Esophagus squamous epithelium (tissue), 5 donors: ENCODE measurements at places on chromosomes 1 and 21.

- no peak overlapping the region for H3K4me3 ChIP-seq
- no peaks in the 10 kb centered on the region for H3K27me3 ChIP-seq
- no peak overlapping the region for H3K27ac ChIP-seq
- H3K36me3 ChIP-seq: no peaks in the 10 kb centered on the region
- DNase-seq: no peak
Measured at GRCh38 chr1:82880506-82880905, 1079.8 kb downstream of the ADGRL2 start.

GRCh38 chr1:151515265-151515664, 4.1 kb downstream of the CGN start:
- no peak overlapping the region for H3K27ac ChIP-seq
- H3K27me3 ChIP-seq: no peaks in the 10 kb centered on the region
- DNase-seq: no peak
- no peak overlapping the region for H3K4me3 ChIP-seq
- peaks cover 18% of the 10 kb centered on the region for H3K36me3 ChIP-seq

- H3K36me3 ChIP-seq: no peaks in the 10 kb centered on the region
- no peak for DNase-seq
- H3K27ac ChIP-seq: no peak overlapping the region
- H3K4me1 ChIP-seq: no peaks in the 10 kb centered on the region
- no peaks in the 10 kb centered on the region for H3K27me3 ChIP-seq
Measured at GRCh38 chr21:18164933-18165332, 79.7 kb upstream of the CHODL start.

- H3K27ac ChIP-seq: peak overlapping the region; percentile 93
- peak overlapping the region; percentile 99 for H3K4me3 ChIP-seq
- H3K27me3 ChIP-seq: no peaks in the 10 kb centered on the region
- H3K4me1 ChIP-seq: peaks cover 58% of the 10 kb centered on the region
Measured at GRCh38 chr1:45009956-45010854, 919 bp downstream of the HECTD3 start.

GRCh38 chr1:115251856-115252255, 86.2 kb downstream of the NGF start:
- no peaks in the 10 kb centered on the region for H3K4me1 ChIP-seq
- H3K27me3 ChIP-seq: no peaks in the 10 kb centered on the region
- H3K36me3 ChIP-seq: no peaks in the 10 kb centered on the region
- DNase-seq: no peak

DNA sequence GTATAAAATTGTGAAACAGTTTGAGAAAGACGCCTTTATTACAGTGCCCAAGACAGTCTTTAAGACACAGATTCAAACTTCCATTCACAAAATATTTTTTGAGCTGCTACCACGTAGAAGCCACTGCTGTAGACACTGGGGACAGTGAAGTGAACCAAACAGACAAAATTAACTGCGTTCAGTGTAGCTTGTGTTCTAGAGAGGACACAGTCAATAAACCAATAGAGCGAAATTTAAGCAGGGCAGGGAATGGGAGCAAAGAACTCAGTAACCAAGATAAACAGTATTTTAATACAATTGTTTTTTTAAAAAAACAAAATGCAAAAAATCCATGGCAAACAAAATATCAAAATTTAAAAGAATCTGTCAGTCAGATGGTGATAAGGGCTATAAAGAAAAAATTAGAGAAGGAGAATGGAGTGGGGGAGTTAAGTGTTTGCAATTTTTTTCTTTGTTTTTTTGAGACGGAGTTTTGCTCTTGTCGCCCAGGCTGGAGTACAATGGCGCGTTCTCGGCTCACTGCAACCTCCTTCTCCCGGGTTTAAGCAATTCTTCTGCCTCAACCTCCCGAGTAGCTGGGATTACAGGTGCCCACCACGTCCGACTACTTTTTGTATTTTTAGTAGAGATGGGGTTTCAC, 719 bp upstream of the PARS2 start:
- no peak for DNase-seq
- H3K4me1 ChIP-seq: peaks cover 17% of the 10 kb centered on the region
- H3K36me3 ChIP-seq: no peaks in the 10 kb centered on the region
- H3K27ac ChIP-seq: peak overlapping the region; percentile 36
- peak overlapping the region; percentile 90 for H3K4me3 ChIP-seq
- no peaks in the 10 kb centered on the region for H3K27me3 ChIP-seq

DNA sequence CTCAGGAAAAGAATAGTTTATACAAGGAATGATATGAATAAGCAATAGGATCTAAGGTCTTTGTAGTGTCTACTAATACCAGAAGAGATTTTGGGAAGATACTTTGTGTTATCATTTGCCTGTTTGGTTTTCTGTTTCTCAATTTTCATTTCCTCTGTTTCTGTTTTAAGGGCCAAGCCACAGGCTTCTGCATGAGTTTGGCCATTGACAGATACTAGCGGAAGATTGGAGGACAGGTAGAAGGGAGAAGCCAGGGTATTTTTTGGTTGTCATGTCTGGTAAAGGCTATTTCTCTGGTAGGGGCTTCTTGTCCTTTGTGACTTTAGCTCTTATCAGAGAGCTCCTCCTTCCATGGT, 51.4 kb downstream of the HS2ST1 start:
- H3K4me3 ChIP-seq: no peak overlapping the region
- H3K4me1 ChIP-seq: no peaks in the 10 kb centered on the region
- H3K27me3 ChIP-seq: no peaks in the 10 kb centered on the region
- DNase-seq: no peak

GRCh38 chr1:110554871-110555801, 36.2 kb upstream of the KCNA10 start:
- peak overlapping the region; percentile 29 for H3K27ac ChIP-seq
- H3K4me1 ChIP-seq: peaks cover 10% of the 10 kb centered on the region
- H3K4me3 ChIP-seq: peak overlapping the region; percentile 45
- no peaks in the 10 kb centered on the region for H3K36me3 ChIP-seq
- DNase-seq: no peak
- H3K27me3 ChIP-seq: no peaks in the 10 kb centered on the region

DNA sequence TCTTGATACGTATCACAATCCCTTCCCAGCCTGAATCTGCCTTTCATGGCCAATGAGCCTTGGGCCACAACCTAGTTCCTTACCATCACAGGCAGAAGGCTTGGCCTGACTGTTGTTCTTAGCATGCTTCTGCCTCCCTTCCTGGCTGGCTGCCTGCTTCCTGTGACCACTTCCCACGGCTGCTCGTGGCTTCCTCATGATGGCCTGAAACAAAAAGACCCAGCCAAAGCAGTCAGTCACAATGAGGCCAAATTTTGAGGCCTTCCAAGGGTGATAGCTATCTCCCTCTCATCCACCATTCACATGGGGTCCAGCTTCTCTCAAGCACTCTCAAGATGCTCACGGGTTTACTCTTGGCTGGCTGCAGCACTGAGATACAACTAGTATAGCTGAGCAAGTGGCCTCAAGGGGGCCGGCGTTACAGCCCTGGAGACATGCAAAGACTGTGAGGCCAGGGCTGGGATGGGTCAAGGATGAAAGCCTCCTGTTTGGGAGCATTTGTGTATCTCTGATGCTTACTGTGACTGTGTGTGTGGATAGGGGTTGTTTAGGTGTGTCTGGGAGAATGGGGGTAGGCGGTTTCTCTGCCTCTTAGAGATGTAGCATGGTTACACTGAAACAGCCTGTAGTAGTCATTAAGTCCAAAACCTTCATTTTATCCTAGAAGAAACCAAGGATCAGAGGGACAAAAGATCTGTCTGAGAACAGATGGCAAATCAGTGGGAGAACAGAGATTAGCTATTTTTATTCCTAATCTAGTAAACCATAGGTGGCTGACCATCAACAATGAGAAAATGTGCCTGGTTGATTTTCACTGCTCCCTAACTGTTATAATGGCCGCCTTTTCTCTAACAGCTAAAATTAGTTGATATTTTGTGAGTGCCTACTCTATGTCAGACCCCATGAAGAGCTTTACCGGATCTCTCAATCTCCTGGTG, 5.4 kb upstream of the TOE1 start:
- no peaks in the 10 kb centered on the region for H3K27me3 ChIP-seq
- no peak for DNase-seq
- no peak overlapping the region for H3K4me3 ChIP-seq

DNA sequence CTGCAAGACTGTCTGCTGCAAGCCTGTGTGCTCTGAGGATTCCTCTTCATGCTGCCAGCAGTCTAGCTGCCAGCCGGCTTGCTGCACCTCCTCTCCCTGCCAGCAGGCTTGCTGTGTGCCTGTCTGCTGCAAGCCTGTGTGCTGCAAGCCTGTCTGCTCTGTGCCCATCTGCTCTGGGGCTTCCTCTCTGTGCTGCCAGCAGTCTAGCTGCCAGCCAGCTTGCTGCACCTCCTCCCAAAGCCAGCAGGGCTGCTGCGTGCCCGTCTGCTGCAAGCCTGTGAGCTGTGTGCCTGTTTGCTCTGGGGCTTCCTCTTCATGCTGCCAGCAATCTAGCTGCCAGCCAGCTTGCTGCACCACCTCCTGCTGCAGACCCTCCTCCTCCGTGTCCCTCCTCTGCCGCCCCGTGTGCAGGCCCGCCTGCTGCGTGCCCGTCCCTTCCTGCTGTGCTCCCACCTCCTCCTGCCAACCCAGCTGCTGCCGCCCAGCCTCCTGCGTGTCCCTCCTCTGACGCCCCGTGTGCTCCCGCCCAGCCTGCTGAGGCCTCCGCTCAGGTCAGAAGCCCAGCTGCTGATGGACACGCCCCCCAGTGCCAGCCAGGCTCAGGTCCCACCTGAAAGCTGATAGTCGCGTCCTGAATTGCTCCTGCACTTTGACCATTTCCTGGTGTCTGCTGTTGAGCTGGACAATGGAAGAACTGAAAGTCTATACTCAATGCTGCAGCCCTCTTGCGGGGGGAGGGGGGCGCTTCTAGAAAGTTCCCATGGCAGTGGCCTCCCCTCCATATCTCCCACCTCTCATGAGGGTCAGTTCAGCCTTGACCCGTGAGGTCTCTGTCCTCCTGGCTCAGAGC, 1.2 kb downstream of the KRTAP10-4 start:
- H3K4me1 ChIP-seq: no peaks in the 10 kb centered on the region
- H3K27ac ChIP-seq: no peak overlapping the region
- no peak overlapping the region for H3K4me3 ChIP-seq
- no peak for DNase-seq

GRCh38 chr1:179953974-179954492, 577 bp upstream of the CEP350 start:
- no peaks in the 10 kb centered on the region for H3K36me3 ChIP-seq
- no peaks in the 10 kb centered on the region for H3K27me3 ChIP-seq
- peak overlapping the region; percentile 98 for H3K27ac ChIP-seq
- H3K4me3 ChIP-seq: peak overlapping the region; percentile 95

DNA sequence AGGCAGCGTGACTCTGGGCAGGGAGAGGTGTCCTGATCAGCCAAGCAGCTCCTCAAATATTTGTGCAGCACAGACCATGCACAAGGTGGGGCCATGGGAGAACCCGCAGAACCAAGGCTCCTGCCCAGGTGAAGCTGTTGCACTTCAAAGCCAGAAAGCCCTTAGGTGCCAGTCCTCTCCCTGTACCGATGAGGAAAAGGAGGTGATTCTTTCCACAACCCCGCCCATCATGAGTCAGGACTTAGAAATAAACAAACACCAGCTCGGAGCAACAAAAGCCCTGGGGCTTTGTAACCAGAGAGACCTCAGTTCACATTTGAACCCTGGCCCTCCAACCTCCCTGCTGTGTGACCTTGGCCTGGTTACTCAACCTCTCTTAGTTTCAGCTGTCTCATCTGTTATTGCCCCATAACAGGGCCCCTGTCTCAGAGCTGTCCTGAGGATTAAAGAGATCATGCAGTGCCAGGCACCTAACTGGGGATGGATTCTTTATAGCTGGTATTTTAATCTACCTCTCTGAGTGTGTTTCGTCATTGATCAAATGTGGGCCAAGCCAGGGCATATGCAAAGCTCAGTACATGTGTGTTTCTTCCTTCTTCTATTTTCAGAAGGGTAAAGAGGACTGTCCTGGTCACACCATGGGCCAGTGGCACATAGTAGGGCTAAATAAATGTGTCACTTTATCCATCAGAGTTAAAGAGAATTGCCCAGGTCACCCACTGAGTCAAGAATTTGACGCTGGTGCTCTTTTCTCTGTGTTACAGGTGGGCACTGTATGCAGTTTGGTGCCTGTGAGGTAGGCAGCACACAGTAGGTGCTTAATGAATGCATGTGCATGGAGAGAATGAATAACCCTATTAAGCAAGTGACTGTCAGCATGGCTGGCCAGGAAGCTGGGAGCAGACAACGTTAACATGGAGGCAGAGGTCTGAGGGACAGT, 1.4 kb downstream of the LDLRAD1 start:
- H3K27ac ChIP-seq: peak overlapping the region; percentile 75
- no peak overlapping the region for H3K4me3 ChIP-seq
- H3K27me3 ChIP-seq: peaks cover 27% of the 10 kb centered on the region
- H3K4me1 ChIP-seq: peaks cover 10% of the 10 kb centered on the region

GRCh38 chr1:206833106-206833680, 32.2 kb upstream of the IL20 start:
- H3K27ac ChIP-seq: no peak overlapping the region
- no peaks in the 10 kb centered on the region for H3K27me3 ChIP-seq
- no peaks in the 10 kb centered on the region for H3K36me3 ChIP-seq

GRCh38 chr1:91730801-91731732, 154.9 kb downstream of the TGFBR3 start:
- no peaks in the 10 kb centered on the region for H3K27me3 ChIP-seq
- no peak overlapping the region for H3K4me3 ChIP-seq
- H3K4me1 ChIP-seq: peaks cover 73% of the 10 kb centered on the region
- no peak for DNase-seq
- H3K27ac ChIP-seq: peak overlapping the region; percentile 71

- no peaks in the 10 kb centered on the region for H3K4me1 ChIP-seq
- DNase-seq: no peak
- no peak overlapping the region for H3K4me3 ChIP-seq
- peaks cover 93% of the 10 kb centered on the region for H3K36me3 ChIP-seq
- no peak overlapping the region for H3K27ac ChIP-seq
Measured at GRCh38 chr1:236890152-236891056, 95.3 kb downstream of the MTR start.

DNA sequence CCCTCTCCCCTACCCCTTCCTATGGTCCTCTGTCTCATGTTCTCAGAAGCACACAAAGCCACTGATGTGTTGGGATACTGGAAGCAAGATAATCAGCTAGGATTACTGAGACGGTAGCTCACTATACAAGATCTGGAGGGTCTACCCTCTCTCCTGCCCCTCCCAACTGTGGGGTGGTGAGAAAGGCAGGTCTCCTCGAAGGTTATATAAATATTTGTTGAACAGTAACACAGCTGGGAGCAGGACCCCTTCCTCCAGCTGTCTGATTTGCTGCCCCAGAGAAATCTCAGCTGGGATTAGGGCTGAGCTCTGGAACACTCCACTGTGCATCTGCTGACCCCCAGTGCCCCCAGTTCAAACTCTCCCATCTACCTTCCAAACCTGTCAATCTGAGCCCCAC, 94.2 kb upstream of the IPO9 start:
- H3K27me3 ChIP-seq: no peaks in the 10 kb centered on the region
- no peak overlapping the region for H3K4me3 ChIP-seq
- H3K27ac ChIP-seq: no peak overlapping the region
- no peak for DNase-seq
- no peaks in the 10 kb centered on the region for H3K36me3 ChIP-seq
- H3K4me1 ChIP-seq: peaks cover 61% of the 10 kb centered on the region

GRCh38 chr1:68384321-68384813, 65.4 kb downstream of the RPE65 start:
- no peaks in the 10 kb centered on the region for H3K27me3 ChIP-seq
- no peak overlapping the region for H3K4me3 ChIP-seq
- H3K4me1 ChIP-seq: peaks cover 35% of the 10 kb centered on the region
- DNase-seq: no peak
- H3K27ac ChIP-seq: peak overlapping the region; percentile 71
- H3K36me3 ChIP-seq: no peaks in the 10 kb centered on the region

GRCh38 chr1:94411237-94411636, 7.0 kb upstream of the ABCD3 start:
- no peaks in the 10 kb centered on the region for H3K36me3 ChIP-seq
- no peaks in the 10 kb centered on the region for H3K4me1 ChIP-seq
- H3K27me3 ChIP-seq: no peaks in the 10 kb centered on the region
